ENCODE measurements at places on chromosomes 2 and 18.
A peak's percentile ranks its signal among the peaks of the same experiment; 100 is the strongest.

DNA sequence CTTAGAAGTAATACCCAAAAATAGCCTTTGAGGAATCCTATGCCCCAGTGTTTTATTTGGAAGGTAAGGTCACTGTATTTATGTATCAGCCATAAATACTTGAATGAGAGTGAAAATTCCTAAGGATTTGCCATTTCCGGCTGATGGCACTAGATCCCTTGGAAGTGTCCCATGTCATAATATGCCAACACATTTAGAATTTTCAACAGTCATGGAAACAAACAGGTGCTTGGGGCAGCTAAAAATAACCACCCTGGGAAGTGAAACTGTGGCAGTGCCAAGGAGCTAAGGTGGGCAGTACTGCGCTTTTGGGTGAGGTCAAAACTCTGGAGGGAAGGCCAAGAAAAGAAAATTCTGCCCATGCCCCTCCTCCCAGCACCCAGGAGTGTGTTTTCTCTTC, 80.2 kb downstream of the TCF7L1 start:
- no peak for DNase-seq

DNA sequence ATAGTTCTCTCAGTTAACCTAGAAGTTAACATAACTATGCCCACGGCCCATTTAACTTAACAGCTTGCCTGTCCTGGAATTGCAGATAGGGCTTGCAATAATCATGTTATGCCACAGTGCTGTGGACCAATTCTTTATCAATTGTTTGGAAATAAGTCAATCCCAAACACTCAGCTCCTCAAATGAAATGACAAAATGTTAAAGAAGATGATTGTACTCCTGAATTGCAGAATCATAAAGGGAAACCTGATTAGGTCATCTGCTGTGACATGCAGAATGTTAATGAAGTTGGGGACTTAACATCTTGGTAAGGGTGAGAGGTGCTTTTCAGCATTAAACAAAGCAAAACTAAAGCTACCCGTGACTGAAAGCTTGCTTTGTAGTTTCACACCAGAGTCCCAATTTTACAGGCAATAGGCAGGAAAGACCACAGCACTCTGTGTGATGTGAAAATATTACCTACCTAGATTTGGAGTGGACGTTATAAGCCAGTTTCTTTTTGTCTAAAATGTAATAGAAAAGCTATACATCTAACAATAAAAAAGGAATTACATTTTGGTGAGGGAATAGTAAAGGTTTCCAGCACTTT, 364.0 kb downstream of the GPD2 start:
- no peak for DNase-seq

GRCh38 chr2:46164529-46165301, 132.5 kb upstream of the EPAS1 start:
- no peak for DNase-seq

GRCh38 chr2:196846295-196846694, 37.1 kb upstream of the C2orf66 start:
- DNase-seq, result no peak

- DNase-seq, result no peak
Observed at GRCh38 chr2:125281242-125281641, 1256.2 kb downstream of the CNTNAP5 start.

- no peak for DNase-seq
Observed at GRCh38 chr2:70094978-70095719, 7.9 kb downstream of the PCBP1 start.

DNA sequence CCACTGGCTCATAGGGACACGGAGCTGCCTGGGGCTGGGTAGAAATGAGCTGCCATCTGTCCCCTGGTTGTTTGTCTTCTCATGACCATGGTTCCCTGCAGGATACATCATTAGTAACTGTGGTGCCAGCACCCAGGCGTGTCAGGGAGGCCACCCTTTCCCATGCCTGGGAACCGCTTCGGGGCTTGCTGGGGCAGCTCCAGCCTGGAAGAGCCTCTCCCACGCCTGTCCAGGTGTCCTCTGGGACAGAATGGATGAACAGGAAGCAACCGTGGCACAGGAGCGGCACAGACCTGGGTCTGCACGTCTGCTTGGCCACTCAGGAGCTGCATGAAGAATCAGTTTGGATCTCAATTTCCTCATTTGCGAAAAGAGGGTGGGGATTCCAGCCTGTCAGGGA, 34.8 kb downstream of the SDC1 start:
- no peak for DNase-seq

- no peak for DNase-seq
Observed at GRCh38 chr2:223542501-223542900, 59.7 kb downstream of the SCG2 start.

DNA sequence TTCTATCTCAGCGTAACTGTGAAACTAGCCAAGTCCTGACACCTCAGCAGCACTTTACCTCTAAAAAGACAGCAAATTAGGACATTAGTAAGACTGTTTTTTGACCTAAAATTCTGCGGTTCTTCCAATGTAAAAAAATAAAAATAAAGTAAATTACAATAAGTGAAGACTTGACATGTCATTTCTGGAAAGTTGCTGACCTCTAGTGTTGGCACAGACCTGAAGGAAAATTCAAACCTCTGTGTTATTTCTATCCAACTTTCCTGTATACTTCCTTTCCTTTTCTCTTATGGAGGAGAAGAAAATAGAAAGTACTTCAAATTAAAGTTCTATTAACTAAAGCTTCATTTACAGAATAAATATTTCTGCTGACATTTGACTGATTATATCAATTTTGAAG, 110.6 kb downstream of the TMEM182 start:
- no peak for DNase-seq

GRCh38 chr2:14936426-14936825, 303.9 kb downstream of the LRATD1 start:
- no peak for DNase-seq

- peak; percentile 42 for DNase-seq
Observed at GRCh38 chr2:50529600-50530218, 502.2 kb downstream of the NRXN1 start.

GRCh38 chr2:32250290-32250689, 14.4 kb downstream of the NLRC4 start:
- DNase-seq, result no peak

- DNase-seq, result no peak
Observed at GRCh38 chr2:100747996-100748615, 71.8 kb upstream of the NPAS2 start.

- no peak for DNase-seq
Observed at GRCh38 chr2:203646961-203647360, 59.5 kb upstream of the CD28 start.

DNA sequence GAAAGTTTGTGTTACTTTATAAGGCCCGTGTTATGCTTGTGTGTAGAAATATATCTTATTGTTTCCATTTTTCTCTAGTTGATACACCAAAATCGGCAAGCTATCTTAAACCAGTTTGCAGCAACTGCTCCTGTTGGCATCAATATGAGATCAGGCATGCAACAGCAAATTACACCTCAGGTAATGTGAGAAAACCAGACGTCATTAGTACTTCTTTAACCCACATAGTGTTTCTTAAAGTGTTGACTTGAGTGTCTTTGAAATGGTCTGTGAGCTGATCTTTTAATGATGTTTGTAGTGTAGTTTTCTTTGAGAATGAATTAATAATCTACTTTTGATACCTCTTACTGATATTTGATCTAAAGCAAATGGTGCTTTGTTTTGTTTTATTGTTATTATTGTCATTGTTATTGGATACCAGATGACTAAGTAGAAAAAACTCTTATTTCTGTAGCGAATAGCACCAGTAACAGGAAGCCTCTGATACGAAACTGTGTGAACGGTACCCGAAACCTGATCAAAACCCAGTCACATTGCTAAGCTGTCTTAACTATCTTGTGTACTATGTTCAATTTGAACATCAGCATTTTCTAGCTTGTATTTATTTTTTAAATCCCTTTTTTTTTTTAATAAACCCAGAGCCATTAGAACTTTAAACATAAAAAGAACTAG, 53.7 kb downstream of the PTRHD1 start:
- no peak for DNase-seq

- DNase-seq, result peak; percentile 62
Observed at GRCh38 chr2:181683518-181684453, 3.5 kb upstream of the NEUROD1 start.

GRCh38 chr2:16687955-16688354, 22.3 kb upstream of the CYRIA start:
- no peak for DNase-seq

DNA sequence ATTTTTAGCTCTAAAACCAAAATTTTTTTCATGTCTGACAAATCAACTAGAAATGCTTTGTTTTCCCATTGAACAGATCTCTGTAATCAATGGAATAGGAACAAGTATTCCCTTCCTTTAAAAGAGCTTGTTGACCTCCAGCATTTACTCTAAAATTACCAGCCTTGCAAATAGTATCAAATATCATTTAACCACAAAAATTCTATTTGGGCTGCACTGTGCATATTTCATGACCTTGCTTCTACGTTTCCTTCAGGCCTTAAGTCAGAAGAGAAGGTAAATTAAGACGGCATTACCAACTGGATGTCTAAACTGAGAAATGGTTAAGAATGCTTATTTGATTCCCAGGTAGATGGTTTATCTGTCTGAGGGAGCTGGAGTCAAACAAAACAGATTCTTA, 33.3 kb upstream of the NRXN1 start:
- no peak for DNase-seq

- no peak for DNase-seq
Observed at GRCh38 chr2:154078926-154079325, 207.2 kb downstream of the GALNT13 start.

DNA sequence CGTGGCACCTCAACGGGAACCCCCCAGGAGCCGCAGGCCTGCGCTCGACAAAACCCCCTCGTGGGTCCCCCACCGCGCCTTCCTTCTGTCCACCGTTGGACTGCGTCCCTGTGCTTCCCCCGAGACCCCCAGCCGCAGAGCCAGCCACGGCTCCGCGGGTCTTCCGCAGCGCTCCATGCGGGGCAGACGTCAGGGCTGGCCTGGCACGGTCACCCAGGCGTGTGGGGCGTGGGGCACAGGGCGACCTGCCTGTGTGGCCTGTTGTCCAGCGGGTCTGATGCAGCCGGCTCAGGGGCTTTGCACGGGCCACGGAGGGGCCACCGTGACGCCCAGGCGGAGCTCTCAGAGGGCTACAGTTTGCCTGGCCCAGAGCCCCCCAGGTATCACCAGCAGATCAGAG, 11.0 kb downstream of the NFATC1 start:
- DNase-seq, result no peak

All from D341Med (cell line).